ENCODE measurements at places on chromosomes 7 and 10.

GRCh38 chr7:132364226-132364625 is 212.0 kb downstream of the PLXNA4 start:
- no peak for DNase-seq

GRCh38 chr10:31620226-31621151 is 301.5 kb downstream of the ZEB1 start:
- DNase-seq = no peak

DNA sequence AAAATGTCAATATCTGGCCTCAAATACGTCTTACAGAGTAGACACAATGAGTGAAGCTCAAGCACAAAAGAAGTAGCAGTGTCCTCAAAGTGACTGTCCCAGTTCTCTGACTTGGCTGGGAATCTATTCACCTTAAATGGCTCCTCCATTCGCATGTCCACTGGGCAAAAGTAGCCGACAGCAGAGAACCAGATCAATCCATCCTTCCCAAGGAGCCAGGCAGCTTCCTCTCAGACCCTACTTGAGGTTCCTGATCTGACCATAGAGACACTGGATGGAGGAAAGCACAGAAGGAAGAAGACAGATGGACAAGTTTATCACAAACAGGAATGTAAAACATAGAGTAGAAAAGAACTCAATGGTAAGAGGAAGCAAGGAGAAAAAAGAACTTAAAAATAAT is 53.5 kb downstream of the CDK6 start:
- DNase-seq = no peak

GRCh38 chr10:8575620-8576019 is 521.1 kb downstream of the GATA3 start:
- DNase-seq = no peak

GRCh38 chr7:47924266-47924665 is 24.0 kb downstream of the PKD1L1 start:
- no peak for DNase-seq

GRCh38 chr10:60661637-60662036 is 116.6 kb upstream of the CDK1 start:
- no peak for DNase-seq

- no peak for DNase-seq
Measured at GRCh38 chr10:127694580-127695193, 42.3 kb upstream of the FOXI2 start.

DNA sequence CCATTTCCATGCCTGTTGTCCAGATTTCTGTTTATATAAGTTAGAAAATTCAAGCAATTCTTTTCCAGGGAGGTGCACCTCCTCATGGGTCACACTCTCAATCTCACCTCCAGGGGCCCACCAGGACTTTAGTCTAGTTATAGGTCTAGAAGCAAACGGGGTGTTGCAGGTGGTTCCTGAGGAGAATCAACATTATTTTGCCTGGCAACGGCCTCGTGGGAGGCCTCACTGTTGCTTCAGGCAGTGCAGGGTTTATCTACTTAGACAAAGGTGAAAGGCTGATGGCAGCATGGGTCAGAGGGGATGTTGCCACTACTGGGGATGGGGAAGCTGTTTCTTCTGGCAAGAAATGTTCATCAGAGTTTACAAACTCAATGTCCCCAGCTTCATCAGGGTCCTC is 56.7 kb upstream of the LRRC18 start:
- no peak for DNase-seq

DNA sequence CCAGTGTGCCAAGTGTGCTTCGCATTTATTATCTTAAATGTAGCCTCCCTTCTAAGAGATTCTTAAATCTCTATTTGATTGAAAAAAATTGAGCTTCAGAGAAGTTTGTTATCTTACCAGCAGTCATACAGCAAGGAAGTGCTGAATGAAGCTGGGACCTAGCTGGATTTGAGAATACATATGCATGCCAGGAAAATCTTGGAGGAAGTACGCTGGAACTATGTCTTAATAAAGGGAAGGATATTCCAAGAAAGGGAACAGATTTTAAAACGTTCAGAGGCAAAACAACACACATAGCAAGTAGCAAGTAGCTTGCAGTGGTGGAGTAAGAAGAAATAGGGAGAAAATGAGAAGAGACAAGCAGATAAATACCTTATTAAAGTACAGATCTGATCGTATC is 1.5 kb downstream of the CFAP70 start:
- no peak for DNase-seq

GRCh38 chr7:139132887-139133286 is 23.4 kb upstream of the ZC3HAV1 start:
- no peak for DNase-seq

DNA sequence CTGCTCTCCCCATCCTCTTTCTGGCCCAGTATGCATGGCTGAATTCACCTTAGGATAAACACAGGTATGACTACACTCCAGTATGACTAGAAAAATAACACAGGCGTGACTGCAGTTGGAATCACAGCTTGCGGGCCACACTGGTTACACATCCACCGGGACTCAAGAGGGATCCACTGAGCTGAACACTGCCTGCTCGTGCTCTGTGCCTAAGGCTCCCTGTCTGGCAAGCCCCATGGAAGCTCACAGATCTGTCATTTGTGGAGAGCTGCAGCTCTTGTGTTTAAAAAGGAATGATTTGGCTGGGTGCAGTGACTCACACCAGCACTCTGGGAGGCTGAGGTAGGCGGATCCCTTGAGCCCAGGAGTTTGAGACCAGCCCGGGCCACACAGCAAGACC is 26.8 kb downstream of the VOPP1 start:
- no peak for DNase-seq

GRCh38 chr7:128053023-128053422 is 21.8 kb upstream of the LRRC4 start:
- DNase-seq = no peak

GRCh38 chr7:69674701-69675182 is 76.5 kb downstream of the AUTS2 start:
- DNase-seq = no peak

DNA sequence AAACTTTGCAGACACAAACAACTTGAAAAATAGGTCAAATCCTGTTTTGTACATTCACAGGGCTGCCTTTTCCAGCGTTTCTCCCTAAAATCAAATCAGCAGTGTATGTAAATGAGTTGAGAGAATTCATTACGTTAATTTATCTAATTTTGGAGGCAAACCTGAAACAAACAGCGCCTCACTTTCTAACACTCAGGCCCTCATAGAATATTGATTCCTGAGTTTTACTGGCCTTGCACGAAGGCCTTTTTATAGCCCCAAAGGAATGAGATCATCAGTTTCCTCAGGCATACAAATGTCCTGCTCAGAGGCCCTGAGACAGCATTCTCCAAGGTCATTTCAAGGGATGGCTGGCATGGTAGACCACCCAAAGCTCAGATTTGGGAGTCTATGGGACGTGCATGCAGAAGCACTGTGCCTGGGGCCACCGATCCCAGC is 131.7 kb upstream of the CHST15 start:
- DNase-seq = no peak

- no peak for DNase-seq
Measured at GRCh38 chr7:107697321-107698049, 36.9 kb downstream of the SLC26A4 start.

DNA sequence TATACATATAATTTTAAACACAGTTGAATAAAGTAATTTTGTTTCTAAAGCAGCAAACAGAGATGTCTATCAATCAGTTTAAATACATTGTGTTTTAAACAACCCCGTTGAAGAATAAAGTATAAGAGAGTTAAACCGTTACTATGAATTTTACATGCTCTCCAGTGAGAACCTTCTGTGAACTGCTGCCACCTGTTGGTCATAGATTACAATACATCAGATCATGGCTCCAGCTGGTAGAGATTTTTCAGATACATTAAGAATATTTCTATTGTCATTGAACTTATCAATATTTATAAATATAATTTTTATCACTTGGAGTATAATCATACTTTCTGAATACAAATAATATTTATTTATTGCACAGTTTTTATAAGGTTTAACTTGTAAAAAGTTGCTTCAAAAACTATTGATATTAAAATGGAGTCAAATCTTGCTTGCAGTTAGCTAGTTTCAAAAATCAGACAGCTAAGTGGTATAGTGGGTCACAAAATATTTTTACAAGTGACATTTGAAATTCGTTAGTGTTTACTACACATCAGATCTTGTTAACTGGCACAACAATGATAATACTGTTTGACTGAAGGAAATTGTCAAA is 561.2 kb upstream of the PHF14 start:
- no peak for DNase-seq

DNA sequence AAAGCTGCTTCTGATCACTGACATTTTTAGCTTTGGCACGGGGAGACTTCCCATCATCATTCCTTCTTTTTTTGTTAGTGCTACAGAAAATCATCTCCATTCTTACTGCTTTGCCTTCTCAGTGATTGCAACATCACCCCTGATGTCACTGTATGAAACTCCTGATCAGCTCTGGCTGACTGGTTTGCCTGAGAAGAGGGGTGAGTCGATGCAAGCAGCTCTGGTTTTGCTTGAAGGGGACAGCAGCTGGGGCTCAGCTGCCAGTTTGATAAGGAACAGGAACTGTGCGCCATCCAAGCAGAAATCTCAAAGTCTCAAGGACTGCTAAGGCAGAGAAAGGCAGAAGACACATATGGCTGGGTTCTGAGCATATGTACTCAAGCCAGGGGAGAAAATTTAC is 808.5 kb upstream of the CELF2 start:
- DNase-seq = no peak

- no peak for DNase-seq
Measured at GRCh38 chr7:48959676-48960075, 35.3 kb downstream of the CDC14C start.

DNA sequence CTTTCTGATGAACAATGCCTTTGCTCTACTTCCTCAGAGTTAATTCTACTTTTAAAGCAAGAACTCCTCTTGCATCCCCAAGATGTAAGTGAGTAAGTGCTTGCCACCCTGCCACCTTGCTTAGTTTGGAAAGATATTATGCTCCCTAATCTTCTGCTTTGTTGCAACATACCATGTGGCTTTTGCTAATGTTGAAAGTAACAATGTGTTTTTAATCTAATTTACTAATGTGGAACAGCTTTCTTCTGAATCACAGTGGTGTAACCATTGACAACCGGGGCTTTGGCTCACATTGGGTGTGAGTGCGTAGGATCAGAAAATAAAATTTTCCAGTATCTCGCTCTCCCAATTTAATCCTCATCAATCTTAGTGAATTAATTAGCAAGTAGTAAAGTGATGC is 254.1 kb upstream of the PTER start:
- no peak for DNase-seq

All from effector memory CD4-positive, alpha-beta T cell (primary cell).